D341Med (cell line): ENCODE measurements at places on chromosomes 3 and 15.

DNA sequence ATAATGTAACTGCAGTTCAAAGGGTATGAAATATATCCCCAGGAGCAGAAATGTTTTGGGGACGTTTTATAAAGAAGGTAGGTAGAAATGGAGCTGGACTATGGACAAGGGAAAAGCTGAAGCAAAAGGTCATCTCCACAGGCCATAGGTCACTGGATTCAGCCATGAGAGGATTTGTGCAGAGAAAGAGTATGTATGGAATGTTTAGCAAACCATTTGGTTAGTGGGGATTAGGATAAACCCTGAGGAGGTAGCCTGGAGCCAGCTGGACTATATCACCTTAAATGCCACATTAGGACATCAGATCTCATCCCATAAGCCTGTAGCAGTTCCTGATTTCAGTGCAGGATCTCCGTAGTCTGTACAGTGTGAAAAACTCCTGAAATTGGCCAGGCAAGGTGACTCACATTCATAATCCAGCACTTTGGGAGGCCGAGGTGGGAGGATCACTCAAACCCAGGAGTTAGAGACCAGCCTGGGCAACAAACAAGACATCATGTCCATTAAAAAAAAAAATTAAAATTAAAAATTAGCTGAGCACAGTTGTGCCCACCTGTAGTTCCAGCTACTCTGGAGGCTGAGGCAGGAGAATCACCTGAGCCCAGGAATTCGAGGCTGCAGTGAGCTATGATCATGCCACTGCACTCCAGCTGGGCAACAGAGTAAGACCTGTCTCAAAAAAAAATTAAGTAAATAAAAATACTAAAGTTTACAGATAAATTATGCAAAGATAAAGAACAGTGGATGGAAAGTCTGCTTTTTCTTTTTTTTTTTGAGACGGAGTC lies 4.7 kb downstream of the IP6K1 start:
- peak; percentile 22 for DNase-seq

DNA sequence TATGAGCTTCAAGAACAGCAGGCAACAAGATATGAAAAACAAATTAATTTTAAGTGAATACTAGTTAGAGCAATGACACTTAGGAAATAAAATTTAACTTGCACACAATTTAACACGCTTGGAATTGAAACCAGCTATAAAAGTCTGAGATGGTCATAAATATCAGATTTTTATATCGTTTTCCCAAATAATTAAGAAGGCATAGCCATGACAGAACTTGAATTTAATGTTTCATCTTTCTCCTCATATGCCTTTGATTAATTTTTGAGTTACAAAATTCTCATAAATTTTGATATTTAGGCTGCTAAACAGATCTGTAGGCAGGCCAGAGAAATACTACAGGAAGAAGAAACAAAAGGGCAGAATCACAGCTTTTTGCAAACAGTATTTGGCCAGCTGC lies 38.5 kb downstream of the CD200R1L start:
- DNase-seq = no peak

GRCh38 chr3:155560594-155560993 lies 184.3 kb downstream of the PLCH1 start:
- DNase-seq = no peak

GRCh38 chr3:45182915-45183871 lies 37.0 kb upstream of the CDCP1 start:
- DNase-seq = peak; percentile 46

DNA sequence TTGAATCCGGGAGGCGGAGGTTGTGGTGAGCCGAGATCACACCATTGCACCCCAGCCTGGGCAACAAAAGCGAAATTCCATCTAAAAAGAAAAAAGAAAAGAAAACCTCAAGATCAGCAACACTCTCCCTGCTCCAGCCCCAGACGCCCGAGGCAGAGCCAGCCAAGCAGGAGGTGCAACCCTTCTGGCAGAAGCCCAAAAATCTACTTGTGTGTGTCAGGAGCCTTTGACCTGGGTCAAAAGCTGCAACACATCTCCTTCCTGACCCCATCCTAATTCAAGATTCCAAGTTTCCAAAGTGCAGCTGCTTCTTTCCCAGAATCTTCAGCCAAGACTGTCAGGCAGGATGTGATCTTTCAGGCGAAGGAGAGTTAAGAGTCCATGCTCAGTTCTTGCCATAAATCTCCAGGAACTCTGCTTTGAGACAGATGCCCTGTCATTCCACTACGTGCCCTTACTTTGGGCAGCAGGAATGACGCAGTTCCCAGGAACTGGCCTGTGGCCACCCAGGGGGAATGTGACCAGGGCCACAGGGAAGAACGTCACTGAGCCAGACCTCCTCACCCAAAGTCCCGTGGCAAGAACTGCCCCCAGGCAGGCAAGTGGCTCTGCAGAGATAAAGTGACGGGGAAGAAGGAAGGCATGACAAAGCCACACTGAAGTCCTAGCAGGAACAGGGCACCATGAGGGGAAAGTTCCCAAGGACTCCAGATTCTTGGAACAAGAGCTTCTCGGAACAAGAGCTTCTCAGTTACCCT lies 39.4 kb downstream of the SH3BP5 start:
- no peak for DNase-seq

DNA sequence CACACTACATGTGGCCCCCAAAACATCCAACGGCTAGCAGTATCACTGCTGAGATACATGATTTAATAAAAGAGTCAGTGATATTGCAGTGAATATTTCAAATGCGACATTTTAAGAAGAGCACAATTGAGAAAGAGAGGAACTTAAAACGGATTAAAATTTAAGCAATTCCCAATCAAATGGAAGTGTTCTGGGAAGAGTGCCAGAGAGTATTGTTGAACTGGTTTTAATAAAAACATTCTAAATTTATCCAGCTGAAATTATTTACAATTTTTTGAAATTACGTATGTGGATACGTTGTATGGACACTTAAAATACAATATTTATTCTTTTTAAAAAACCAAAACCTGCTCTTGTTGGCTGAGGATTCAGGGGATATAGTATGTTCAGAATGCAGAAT lies 117.7 kb downstream of the C3orf38 start:
- no peak for DNase-seq

- DNase-seq = no peak
These were observed 376.5 kb downstream of the MECOM start for GRCh38 chr3:169286992-169287391.

DNA sequence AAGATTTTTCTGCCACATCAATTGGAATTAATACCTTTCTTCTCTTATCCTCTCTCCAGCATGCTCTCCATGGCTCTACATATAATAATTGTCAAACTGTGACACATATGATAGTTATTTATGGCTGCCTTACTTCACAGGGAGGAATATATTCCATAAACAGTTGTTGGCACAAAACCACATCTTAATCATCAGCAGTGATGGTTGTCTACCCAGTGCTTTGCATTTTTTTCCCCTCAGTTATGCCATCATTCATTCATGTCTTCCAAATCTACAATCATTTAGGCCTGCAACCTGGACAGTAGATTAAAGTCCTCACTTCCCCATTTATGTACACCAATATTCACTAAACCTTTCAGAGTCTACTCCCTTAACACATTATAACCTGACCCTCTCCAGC lies 107.7 kb downstream of the THRB start:
- DNase-seq = no peak

DNA sequence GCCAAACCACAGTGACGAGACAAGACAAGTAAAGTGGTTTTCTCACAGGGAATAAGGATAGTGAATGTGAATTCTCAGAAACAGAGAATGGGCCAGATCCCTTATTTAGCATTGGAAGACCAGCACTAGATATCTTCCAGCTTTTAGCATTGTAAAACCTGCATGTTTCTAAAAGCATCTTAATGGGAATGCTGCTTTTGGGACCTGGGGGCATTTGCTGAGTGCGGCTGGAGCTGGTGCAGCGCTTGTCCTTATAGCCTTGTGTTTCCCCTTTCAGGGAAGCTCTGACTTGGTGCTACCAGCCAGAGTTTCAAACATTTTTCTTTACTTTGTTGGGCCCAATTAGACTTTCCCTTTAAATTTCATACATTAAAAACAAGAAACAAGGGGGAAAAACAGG lies 52.9 kb downstream of the CLSTN2 start:
- DNase-seq = no peak

DNA sequence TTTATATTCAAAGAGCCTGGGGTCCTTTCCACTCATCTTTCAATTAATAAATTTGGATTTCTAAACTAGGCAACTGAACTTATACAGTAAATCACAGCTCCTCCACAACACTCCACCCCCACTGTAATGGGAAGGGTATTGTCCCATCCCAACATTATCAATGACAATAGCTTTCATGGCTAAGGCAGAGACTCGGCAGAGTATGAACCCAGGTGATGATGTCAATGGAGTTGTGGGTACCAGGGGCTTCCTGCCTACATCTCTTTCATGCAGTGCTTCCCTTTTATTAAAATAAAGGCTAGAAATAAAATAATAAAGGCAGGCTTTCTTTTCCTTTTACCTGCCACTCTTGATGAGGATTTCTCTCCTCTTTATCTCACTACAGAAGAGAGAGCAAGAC lies 109.5 kb downstream of the ADAM10 start:
- no peak for DNase-seq

DNA sequence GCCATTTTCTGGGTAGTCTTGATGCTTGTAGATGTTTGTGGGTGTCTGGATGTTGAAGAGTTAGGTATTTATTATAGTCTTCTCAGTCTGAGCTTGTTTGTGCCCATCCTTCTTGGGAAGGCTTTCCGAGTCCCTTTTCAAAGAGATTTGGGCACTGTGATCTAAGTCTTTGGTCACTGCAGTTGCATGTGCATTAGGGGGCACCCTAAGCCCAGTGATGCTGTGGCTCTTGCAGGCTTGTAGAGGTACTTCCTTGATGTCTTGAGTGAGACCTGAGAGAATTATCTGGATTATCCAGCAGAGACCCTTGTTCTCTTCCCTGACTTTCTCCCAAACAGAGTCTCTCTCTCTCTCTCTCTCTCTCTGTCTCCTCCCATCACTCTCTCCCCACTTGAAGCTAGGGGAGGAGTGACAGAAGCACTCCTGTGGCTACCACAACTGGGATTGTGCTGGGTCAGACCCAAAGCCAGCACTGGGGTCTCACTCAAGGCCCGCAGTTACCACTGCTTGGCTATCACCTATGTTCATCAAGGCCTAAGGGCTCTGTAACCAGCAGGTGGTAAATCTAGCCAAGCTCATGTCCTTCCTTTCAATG lies 68.5 kb downstream of the TMCO5A start:
- DNase-seq = no peak

- DNase-seq = no peak
These were observed 33.2 kb downstream of the ADAMTS17 start for GRCh38 chr15:100308608-100309007.

GRCh38 chr15:27250223-27250622 lies 279.2 kb downstream of the GABRG3 start:
- DNase-seq = no peak

GRCh38 chr3:39291903-39292329 lies 12.1 kb upstream of the CX3CR1 start:
- DNase-seq = peak; percentile 81

DNA sequence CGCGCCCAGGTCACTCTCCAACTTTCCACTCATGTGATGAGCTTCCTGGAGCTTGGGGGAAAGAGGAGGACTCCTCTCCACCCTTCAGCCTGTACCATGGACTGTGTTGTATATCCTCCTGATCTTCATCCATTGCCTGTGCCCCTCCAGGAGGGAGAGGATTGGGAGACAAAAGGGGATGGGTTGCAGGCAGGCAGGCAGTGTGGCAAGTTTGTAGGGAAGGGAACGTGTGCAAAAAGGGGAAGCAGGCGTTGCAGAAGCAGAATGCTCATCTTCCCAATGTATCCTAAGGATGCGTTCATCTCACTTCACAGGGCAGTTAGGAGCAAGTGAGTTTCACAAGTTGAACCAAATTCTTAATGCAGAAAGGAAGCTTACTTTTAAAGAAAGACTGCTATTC lies 28.1 kb upstream of the GHSR start:
- DNase-seq = no peak

DNA sequence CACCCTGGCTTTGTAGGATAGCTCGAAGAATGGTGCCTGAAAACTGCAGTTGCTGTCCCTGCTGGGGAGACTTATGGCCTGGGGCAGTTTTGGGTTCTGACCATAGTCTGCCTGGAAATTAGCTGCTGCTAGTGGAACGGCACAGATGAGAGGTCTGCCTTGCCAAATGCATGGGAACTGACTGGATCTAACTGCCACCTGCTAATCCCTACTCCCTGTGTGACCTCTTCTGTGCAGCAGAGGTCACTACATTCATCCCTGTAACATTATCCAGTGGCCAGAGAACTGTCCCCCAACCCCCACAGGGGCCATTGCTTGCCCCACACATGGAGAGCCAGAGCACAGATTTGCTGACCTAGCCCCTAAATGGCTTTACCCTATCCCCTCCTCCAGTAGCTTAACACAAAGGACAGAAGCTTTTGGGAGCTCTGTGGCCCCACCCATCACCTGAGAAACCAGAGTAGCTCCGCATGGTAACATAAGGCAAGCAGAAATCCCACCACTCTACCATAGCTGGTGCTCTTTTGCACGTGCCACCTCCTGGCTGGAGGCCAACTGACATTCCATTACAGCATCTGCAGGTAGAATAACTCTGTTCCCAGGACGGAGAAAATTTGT lies 840.0 kb downstream of the EPHA3 start:
- DNase-seq = no peak

GRCh38 chr3:105647047-105647446 lies 221.8 kb downstream of the CBLB start:
- no peak for DNase-seq

GRCh38 chr3:65479990-65480389 lies 558.7 kb downstream of the MAGI1 start:
- no peak for DNase-seq

DNA sequence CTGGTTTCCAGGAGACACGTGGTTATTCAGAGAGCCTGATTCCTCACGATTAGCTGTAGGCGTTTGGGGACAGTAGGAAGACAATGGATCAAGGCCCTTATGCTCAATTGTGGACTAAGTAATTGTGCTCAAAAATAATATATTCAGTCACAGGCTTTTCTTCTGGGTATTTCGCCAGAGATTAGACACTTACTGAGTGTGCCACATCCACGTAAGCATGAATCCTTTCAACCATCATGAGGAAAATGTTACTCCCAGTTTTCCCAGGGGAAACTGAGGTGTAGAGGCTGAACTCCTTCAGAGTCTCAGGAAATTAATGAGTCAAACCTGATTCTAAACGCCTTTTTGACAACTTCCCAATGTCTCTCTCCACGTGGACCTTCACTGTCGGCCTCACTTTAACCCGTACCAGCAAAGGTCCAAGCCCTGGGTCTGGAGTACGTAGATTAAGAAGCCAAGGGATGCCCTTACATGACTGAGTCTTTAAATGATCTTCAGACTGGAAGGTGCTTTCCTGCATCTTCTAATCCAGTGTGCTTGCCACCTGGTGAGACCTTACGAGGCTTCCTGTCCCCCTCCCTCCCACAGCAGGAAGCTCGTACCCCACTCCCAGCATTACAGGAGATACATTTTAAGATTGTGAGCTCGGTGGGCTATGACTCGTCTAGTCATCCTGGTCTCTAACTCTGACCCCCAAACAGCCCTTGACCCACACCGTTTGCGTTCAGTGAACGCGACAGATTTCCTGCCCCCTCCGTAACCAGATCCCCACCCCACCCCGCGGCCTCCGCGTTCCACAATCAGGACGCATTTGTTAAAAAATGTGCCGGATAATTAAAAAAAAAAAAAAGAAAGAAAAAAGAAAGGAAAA lies 1.7 kb downstream of the PKM start:
- DNase-seq = no peak
